ENCODE measurements at places on chromosomes 12 and 14.

DNA sequence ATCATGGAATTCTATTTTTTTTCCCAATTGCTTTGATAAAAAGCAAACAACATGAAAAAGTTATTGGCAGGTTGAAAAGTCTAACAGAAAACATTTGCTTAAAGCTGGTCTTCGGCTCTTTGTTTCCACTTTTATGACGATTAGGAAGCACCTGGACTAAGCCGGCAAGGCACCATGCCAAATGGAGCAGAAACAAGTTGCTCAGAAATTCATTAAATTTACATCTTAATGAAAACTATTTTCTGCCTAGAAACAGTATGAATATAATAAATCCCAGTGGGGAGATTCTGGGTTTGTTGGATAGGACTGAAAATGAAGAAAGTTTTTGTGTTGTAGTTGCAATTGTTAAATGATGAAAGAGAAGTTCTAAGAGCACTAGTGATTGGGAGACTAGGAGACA lies 51.4 kb upstream of the OR9K2 start:
- DNase-seq, result no peak

- peak; percentile 70 for DNase-seq
These were observed 18.2 kb upstream of the RNASE12 start for GRCh38 chr14:20609215-20610001.

GRCh38 chr12:120584343-120585149 lies 3.3 kb upstream of the POP5 start:
- DNase-seq, result no peak

DNA sequence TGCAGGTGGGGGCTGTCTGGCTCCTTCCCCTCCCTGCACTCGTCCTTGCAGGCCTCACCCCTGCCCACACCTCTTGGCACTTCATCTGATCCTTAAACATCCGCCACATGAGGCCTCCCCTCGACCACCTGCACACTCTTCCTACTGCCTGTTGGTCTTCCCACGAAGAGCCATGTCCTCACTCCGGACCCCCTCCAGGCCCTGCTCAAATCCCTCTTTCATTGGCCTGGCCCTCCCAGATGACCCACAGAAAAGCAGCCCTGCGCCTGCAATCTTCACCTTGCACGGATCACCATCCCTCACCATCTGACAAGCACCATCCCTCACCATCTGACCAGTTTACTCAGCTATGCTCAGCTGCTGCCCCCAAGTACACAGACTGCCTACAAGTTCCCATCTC lies 193.6 kb downstream of the BCL11B start:
- no peak for DNase-seq

DNA sequence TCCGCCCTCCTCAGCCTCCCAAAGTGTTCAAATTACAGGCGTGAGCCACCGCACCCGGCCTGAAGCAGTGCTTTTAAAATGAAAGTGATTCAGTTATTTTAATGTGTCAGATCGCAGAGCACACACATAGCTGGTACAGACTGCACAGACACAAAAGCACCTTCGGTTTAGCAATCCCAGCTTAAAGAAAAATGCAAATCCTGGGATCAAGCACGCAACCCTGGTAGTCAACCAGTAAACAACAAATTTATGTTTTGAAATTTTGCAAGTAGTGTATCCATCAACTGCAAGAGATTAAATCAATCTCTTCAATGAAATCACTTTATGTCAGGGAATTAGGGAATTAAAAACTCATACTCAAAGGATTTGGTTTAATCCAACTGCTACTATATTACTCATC lies 28.4 kb downstream of the SLC38A1 start:
- no peak for DNase-seq

GRCh38 chr14:71380271-71380670 lies 473.0 kb downstream of the PCNX1 start:
- peak; percentile 88 for DNase-seq

DNA sequence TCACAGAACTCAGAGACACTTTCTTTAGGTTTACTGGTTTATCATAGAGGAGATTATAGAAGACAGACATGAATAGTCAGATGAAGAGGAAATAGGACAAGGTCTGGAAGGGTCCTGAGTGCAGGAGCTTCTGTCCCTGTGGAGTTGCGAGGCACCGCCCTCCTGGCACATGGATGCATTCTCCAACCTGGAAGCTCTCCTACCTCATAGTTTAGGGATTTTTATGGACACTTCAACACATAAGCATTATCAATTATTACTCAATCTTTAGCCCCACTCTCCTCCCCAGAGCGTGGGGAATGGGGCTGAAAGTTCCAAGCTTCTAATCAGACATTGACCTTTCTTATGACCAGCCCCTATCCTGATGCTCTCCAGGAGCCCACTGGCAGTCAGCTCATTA lies 12.6 kb upstream of the KRT7 start:
- DNase-seq, result no peak

DNA sequence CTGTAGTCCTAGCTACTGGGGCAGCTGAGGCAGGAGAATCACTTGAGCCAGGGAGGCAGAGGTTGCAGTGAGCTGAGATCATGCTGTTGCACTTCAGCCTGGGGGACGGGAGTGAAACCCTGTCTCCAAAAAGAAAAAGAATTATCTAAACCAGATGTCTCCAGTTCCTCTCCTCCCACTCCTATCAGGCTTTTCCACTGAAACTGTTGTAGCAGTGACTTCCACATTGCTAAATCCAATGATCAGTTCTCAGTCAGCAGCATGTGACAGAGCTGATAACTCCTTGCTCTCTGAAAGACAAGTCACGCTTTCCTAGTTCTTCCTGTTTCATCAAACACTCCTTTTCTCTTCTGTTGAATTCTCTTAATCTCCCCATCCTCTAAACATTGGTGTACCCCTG lies 8.6 kb downstream of the SLC38A6 start:
- DNase-seq, result no peak

DNA sequence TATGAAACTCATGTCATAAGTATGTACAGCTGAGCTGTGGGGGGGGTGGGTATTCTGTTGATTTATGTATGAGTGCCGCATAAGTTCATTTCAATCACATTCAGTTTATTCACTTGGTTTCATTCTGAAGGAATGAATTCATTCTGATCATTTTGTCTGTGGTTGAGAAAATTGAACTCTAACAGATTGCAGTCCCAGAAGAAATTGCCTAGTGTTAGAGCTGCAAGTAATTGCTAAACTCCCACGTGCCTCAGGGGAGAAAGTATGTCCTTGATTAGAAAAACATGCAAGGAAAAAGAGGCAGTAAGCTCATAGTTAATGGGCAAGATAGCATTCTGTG lies 442.4 kb upstream of the MGAT4C start:
- DNase-seq, result peak; percentile 94

DNA sequence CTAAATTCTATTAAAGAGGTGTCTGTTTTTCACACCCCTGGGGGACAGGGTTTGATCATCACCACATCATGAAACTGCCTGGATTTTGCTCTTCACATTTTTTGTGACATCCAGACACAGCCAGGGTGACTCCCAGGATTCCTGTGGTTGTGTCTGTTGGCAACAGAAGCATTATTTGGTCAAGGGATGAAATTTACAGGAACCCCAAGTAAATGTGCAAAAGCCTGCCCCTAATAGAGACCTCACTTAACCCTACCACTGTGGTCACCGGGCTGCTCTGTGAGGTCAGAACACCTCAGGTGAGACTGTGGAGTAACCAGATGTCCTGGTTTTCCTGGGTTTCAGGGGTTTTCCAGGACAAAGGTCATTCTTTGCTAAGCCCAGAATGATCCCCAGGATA lies 103.8 kb downstream of the DAD1 start:
- no peak for DNase-seq

DNA sequence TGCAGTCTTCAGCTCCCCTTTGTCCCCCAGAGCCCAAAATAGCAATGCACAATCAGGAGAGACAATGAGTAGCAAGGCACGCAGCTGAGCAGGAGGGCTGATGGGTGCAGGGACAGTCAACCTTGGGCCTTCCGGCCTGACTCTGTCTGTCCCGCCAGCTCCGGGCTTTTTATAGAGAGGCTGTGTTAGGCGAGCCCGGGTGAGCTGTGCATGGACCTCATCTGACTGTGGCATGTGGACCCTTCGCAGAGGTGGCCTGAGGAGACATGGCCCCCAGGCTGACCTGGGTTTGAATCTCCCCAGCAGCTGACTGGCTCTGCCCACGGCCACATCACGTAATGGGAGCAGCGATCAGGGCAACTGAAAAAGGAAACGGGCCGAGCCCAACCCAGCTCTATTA lies 177.9 kb downstream of the TSPAN9 start:
- no peak for DNase-seq

DNA sequence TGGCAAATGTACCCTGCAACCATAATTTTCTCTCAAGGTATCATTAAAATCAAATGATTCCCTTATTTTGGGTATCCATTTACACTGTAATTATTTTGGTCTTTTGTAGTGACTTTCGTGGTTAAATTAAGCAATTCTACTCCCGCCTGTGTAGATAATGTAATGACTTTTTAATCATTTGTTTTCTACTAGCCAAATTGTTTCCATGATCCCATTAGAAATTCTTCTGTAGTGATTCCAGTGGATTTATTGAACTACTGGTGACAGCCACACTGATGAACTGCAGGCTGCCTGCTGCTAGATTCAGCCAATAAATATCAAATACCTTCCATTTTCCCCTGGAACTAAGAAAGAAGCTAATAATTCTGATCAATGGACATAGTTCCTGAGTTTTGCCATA lies 96.0 kb downstream of the WIF1 start:
- no peak for DNase-seq

DNA sequence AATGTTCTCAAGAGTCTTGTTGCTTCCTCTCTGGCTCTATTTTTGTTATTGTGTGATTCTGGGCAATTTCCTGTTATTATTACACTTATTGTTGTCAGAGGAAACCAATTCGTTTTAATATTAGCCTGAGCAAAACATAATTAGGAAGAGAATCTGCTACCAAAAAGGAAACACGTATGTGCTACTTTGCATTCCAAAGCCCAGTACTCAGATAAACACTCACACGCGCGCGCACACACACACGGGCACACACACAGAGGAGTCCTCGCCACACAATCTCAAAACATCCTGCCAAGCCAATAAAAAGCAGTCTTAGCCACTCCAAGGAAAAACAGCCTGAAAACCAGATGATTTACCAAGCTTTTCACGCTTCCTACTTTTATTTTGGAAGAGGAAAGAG lies 400.7 kb downstream of the NUAK1 start:
- DNase-seq, result no peak

GRCh38 chr12:67534681-67535080 lies 113.9 kb upstream of the DYRK2 start:
- peak; percentile 86 for DNase-seq

DNA sequence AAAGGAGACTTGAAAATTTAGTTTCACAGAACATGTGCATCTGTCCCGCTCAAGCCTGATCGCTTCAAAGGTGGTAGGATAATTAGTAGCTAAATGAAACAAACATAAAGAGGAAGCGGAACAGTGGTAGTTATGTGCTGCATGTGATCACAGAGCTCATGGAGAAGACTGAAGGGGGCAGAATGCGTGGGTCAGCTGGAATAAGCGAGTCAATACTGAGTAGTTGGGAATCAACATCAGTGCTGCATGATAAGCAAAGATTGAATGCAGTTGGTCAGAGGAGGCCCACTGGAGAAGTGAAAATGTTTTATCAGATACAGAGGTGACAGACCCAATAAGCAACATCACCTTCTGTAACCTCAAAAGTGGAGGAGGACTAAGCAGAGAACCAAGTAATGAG lies 95.1 kb upstream of the RFX4 start:
- no peak for DNase-seq

DNA sequence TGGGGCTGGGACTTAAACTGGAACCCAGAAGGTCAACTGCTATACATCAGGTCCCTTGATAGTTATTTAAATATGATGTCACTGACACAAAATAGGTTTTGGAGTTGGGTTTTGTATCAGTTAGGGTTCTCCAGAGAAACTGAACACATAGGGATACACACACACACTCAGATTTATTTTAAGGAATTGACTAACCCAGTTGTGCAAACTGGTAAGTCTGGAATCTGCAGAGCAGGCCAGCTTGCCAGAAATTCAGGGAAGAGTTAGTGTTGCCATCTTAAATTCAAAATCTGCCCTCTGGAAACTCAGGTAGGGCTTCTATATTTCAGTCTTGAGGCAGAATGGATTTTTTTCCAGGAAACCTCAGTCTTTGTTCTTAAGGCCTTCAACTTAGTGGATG lies 36.9 kb downstream of the MAPK1IP1L start:
- DNase-seq, result no peak

- DNase-seq, result no peak
These were observed 189.4 kb downstream of the NRXN3 start for GRCh38 chr14:78359581-78359980.

GRCh38 chr14:36627981-36628380 lies 33.7 kb upstream of the PAX9 start:
- no peak for DNase-seq

GRCh38 chr12:19430988-19431387 lies 8.3 kb upstream of the AEBP2 start:
- no peak for DNase-seq

GRCh38 chr12:55845785-55846496 lies 3.2 kb upstream of the MMP19 start:
- DNase-seq, result no peak

GRCh38 chr14:26709019-26709418 lies 111.2 kb upstream of the NOVA1 start:
- no peak for DNase-seq

DNA sequence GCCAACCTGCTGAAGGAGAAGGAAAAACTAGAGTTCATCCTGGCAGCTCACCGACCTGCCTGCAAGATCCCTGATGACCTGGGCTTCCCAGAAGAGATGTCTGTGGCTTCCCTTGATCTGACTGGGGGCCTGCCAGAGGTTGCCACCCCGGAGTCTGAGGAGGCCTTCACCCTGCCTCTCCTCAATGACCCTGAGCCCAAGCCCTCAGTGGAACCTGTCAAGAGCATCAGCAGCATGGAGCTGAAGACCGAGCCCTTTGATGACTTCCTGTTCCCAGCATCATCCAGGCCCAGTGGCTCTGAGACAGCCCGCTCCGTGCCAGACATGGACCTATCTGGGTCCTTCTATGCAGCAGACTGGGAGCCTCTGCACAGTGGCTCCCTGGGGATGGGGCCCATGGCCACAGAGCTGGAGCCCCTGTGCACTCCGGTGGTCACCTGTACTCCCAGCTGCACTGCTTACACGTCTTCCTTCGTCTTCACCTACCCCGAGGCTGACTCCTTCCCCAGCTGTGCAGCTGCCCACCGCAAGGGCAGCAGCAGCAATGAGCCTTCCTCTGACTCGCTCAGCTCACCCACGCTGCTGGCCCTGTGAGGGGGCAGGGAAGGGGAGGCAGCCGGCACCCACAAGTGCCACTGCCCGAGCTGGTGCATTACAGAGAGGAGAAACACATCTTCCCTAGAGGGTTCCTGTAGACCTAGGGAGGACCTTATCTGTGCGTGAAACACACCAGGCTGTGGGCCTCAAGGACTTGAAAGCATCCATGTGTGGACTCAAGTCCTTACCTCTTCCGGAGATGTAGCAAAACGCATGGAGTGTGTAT lies 2.4 kb downstream of the FOS start:
- DNase-seq, result no peak

- no peak for DNase-seq
These were observed 17.0 kb downstream of the SIX1 start for GRCh38 chr14:60632257-60632656.

GRCh38 chr14:22466491-22466890 lies 122.5 kb downstream of the DAD1 start:
- no peak for DNase-seq

GRCh38 chr12:90254796-90255195 lies 546.2 kb upstream of the ATP2B1 start:
- no peak for DNase-seq

GRCh38 chr14:73003681-73004080 lies 23.2 kb downstream of the ZFYVE1 start:
- DNase-seq, result no peak
